Eye (tissue), 1 donor: ENCODE measurements at places on chromosomes 2 and 18.

DNA sequence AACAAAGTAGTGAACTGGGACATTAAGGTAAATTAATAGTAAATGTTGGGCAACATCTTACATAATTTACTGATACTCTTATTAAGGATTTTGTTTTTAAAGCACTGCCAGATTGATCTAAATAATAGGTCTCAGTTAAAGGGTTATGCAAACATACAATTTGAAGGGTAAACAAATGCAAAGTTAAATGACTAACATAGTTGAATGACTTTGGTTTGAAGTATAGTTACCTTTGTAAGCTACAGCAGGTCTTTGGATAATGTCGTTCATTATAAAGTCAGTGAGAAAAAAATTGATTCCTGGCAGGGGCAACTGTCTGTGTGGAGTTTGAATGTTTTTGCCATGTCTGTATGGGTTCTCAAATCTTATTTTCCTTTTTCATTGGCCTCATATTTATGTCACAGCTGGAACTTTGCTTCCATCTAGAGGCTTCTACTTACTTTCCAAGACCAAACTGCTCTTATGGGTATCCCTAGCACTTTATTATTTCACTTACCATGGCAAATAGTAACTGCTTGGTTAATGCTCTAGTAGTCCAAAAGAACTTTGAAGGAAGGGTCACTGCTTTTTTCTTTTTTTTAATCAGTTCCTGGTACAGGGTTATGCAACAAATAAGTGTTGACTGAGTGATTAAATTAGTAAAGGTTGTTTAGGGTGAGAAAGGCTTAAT lies 107.8 kb downstream of the NBEAL1 start:
- peak; percentile 46 for DNase-seq

DNA sequence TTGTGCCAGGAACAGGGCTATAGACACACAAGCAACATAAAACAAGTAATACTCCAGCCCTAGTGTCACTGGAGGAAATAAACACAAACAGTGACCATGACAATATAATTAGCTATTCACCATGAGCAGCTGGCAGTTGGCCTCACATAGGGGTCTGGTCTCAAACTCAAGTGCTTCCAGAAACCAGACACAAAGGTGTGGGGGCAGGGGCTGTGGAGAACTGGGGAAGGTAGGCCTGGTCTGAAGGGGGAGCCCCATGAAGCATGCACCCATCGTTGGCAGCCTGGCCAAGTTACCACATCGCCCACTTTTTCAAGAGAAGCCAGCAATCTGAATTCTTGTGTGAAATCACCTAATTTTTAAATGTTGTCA lies 49.5 kb upstream of the SP3 start:
- DNase-seq = peak; percentile 45

- no peak for DNase-seq
Measured at GRCh38 chr2:64324746-64325410, 129.1 kb upstream of the LGALSL start.

DNA sequence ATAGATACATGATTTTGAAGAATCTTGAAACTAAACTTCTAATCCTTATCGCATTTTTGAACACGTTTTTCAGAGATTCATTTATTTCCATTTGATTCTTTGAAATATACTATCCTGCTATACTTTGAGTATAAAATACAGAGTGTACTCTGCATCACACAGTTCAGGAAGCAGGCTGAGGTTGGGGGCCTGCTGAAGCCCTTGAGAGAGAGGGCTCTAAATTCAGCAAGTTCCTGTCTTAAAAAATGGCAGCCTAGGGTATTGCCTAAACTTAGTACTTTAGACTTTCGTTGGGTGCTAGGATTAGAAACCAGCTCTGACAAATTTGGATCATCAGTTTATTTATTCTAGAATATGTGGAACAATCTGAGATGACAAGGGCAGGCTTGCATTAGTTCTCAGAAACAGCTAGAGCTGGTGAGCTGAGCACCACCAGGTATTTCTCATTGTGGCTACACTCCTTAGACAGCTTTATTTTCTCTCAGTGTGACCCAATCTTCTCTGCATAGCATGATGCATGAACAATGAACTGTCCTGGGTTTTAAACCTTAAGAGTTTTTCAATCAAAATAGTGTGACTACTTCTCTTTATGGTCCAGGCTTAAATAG lies 49.1 kb downstream of the TFPI start:
- no peak for DNase-seq

DNA sequence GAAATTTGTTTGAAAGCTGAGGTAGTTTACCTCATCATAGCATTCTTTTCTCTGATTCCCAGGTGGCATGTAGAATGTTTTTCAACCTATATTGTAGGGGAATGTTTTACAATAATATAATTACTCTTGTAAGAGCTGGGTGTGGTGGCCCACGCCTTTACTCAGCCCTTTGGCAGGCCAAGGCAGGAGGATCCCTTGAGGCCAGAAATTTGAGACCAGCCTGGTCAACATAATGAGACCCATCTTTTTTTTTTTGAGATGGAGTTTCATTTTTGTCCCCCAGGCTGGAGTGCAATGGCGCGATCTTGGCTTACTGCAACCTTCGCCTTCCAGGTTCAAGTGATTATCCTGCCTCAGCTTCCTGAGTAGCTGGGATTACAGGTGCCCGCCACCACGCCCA lies 3.6 kb downstream of the USP39 start:
- DNase-seq = no peak

GRCh38 chr2:24730481-24730880 lies 62.7 kb downstream of the PTRHD1 start:
- no peak for DNase-seq

DNA sequence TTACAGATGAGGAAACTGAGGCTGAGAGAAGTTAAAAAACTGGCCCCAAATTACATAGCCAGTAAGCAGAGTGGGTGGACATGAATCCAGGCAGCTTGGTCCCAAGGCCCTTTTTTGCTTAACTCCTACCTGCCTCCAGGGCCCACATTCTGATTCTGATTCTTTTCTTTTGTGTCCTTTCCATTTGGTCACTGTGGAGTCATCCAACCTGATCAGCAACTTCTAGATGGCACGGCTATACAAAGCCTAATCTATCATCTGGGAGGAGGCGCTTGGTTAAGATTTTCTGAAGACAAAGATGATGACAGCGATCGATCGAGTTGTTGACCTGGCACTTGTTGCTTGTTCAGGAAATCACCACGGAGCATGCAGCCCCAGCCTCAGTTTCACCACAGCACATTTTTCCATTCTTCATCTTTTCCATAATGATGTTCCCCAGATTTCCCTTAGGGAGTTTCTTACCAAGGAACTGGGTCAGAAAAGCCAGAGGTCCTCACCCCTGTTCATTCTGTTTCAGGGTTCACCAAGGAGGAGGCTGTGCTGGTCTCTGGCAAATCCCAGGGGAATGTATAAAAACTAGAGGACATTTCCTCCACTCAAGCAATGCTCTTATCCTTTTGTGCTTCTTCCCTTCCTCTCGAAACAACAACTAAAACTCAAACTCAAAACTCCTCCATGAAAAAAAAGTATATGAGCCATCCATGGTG lies 6.9 kb upstream of the IGFBP2 start:
- no peak for DNase-seq

DNA sequence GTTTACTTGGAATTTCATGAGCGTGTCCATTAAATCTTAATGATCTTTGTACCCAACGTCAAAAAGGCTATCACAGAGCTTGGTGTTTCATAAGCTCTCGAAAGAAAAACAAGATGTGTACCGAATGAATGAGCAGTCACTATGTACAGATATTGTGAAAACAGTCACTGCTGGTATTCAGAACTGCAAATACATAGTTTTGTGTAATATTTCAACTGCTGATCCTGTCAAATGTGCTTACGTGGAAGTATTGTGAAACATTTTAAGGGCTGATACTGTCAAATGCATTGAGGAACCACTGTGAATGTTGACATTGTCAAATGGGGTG lies 184.2 kb upstream of the KLHL29 start:
- DNase-seq = no peak

DNA sequence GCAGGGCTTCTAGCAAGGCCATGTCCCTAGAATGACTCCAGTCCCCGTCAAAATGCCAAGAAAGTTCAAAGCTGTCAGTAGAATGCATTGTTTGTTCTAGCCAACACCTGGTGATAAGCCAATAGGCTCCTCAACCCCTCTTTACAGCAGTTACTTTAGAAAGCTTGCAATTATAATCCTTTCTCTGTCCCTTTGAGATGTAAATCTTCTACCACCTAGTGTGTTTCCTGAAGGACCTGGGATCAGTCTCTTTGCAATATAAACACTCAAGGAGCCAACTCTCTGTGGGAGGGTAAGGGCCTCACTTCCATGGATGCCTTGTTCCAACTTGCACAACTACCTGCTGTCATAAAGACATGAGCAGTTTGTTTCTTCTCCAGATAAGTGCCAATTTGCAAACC lies 301.8 kb downstream of the NBAS start:
- no peak for DNase-seq

DNA sequence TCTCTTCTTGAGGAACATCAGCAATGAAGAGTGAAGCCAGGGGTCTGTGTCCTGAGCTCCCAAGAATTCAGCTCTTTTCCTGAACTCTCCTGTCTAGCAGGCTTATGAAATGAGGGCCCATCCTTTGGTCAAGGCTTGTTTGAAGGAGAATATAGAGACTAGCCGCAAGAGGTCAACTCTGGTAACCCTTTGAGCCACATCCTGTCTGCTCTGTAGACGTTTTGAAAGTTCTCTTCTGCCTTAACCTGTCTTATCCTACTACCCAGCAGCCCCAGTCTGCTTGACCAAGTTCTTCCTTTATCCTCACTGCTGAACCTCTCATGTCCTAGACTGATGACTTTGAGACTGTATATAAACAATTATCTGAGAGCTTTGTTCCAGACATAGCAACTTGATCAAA lies 5.4 kb downstream of the SEMA4F start:
- DNase-seq = no peak

DNA sequence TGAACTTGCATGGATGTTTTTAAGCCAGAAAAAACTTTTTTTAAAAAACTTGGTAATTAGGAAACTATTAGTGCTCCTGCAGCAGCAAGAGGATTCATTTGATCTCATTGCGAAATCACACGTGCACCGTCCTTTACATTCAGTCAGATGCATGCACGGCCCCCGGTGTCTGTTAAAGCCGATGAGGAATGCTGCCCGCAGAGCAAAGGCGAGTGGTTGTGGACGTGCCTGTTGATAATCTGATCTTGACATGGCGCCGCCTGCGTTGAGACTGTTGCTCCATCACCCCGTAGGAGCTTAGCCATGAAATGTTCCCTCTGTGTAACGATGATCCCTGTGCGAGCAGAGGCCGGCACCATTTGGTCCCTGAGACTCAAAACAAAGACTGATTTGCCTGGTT lies 300.0 kb downstream of the GBX2 start:
- DNase-seq = no peak

DNA sequence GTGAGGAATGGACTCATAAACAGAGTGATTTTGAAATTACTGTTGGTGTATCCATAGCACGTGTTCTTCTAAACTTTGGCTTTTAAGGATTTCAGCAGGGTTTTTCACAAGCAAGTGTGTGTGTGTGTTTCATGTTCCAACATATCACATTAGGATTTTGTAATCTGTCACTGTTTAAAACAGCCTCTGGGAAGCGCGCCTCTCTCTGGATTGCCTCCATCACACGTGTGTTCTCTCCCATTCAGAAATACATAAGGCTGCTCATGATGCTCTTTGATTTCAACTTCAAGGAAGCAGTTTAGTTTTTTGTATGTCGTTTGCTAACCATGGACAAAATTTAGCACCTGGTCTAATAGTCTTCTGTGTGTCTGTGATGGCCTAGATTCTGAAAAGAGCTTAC lies 370.4 kb downstream of the MTX2 start:
- DNase-seq = no peak

- DNase-seq = peak; percentile 64
Measured at GRCh38 chr2:71801969-71802368, 345.7 kb downstream of the CYP26B1 start.

- peak; percentile 41 for DNase-seq
Measured at GRCh38 chr18:61093965-61094364, 239.3 kb upstream of the CDH20 start.

DNA sequence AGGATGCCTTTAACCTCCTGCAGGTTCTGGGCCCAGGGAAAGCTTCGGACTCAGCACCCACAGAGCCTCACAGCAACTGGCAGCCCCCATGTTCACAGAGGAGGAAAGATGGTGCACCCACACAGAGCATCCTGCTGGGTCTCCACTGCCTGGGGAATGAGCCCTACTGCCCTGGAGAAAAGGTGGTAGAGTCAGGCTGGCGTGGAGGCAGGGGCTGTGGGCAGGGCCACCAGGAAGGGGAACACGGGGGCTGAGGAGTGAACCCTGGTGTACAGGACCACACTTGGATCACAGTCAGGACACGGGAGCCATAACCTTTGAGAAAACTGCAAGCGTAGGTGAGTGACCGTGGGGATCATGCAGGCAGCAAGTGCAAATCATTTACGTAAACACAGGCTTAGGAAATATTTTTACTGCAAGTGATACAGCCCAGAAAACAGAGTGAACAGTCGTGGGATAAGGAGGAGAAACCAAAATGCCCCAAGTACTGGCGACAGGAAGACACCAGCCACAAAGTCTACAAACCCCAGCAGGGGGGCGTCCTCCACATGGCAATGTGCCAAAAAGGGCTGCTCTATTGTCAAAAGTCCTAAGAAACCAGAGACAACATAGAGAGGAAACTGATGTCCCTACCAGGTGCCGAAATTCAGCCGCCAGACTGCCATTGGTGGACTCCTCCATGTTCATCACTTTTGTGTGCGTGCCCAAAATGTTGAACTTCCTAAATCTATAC lies 27.6 kb downstream of the STAT1 start:
- no peak for DNase-seq

DNA sequence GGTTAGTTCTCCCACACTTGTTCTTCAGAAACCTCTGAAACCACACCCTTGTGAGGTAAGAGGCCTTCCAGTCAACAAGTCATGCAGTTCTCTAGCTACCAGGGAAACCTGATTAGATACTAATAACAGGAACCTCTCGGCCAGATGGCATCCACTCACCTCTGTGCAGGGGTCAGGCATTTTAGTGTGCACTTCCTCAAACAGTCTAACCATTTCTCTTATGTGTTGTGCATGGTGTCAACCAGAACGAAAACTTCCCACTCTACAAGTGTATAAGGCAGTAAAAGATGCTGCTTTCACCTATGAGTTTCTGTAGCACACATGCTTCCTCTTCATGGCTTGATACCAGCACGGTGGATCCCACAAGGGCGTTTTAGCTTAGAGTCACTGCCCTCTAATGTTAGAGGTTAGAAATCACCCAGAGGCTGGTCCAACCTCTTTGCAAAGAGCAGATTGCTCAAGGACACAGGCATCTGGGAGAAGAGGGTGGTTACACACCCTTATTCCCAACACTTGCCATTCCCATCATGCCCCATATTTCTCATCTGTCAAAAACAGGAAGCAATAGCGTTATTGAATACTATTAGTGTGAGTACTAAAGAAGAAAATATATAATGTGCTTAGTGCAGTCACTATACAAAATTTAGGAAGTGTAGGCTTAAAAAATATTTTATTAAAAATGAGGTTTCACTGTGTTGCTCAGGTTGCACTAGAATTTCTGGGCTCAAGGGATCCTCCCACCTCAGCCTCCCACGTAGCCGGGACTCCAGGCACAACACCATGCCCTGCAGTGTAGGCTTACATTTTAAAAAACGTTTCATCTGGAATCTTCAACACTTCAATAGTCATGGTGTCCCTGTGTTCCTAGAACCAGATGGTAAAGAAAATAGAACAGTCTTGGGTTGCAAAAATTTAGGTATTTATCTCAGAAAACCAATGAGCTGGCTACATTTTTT lies 34.5 kb upstream of the RAB31 start:
- DNase-seq = no peak

- DNase-seq = no peak
Measured at GRCh38 chr2:187383043-187383800, 64.8 kb downstream of the CALCRL start.

GRCh38 chr2:30414961-30415360 lies 32.1 kb upstream of the LCLAT1 start:
- DNase-seq = no peak

GRCh38 chr2:86491088-86491487 lies 49.9 kb downstream of the KDM3A start:
- no peak for DNase-seq
